ENCODE measurements at places on chromosomes 1 and 21.
A peak's percentile ranks its signal among the peaks of the same experiment; 100 is the strongest.

DNA sequence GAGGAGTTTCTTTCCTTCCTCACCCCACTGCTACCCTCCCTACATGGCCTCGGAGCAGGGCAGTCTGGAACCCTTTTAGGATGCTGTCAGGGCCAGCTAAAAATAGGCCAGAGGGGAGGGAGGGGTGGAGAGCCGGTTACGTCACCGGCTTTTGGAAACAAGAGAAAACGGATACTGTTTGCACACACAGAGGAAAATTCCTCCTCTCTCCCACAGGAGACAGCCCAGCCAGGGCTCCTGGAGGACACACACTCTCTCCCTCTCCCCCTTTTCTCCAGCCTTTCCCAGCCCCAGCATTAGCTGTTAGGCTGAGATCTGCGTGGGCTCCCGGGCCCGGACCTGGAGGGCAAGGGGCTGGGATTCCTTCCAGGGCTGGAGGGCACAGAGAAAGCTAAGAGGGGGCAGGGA lies 20.0 kb upstream of the ALDH4A1 start:
- DNase-seq, result peak; percentile 71

DNA sequence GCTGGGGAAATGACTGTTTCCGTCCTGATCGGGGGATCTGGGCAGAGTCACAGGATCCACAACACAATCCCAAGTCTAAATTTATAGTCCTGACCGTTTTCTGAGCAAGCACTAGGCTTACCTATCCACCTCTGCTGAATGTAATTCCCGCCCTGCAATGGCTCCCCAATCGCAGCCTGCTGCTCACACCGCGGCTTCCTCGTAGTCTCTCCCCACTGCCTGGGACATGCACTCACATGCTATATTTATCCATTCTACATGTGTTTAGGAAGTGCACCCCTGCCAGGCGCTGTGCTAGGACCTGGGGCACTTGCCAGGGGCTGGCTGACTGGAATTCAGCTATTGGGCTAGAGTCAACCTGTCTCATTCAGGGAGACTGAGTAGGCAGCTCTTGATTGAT lies 246.6 kb upstream of the CSF3R start:
- DNase-seq, result no peak

DNA sequence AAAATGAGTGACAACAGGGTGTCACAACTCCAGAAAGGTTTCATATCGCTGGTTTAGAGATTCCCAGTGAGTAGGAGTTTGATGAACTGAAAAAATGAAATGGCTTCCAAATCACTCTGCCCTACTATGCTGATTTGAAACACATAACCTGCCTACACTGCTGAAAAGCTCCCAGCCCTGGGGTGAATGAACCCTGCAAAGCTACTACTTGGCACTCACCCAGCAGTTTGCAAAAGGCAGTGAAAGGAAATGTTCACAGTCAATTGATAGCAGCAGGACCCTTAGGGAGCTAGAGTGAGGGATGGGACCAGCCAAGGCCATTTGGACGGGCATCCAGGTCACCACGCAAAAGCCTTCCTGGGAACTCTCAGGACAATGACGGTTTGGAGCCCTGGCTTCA lies 44.4 kb upstream of the SRP9 start:
- DNase-seq, result no peak

GRCh38 chr1:114627107-114627506 lies 42.7 kb downstream of the DENND2C start:
- no peak for DNase-seq

DNA sequence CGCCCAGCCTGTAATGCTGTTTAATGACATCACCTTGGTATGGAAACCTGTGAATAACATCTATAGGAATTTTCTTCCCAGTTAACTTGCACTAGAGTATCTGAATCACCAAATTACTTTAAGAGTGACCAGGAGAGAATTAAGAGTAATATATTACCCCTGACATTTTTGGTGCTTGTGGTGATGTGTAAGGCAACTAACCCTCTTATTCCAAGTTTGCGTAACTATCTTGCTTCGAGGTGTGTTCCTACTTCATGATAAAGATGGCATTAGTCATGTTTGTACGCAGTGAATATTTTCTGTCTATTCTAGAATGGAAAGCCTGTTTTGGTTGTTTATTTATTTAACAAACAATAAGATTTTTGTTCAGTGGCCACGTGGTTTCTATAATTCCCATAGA lies 131.3 kb downstream of the ZP4 start:
- DNase-seq, result peak; percentile 86

GRCh38 chr1:66402194-66402593 lies 131.8 kb upstream of the SGIP1 start:
- no peak for DNase-seq

DNA sequence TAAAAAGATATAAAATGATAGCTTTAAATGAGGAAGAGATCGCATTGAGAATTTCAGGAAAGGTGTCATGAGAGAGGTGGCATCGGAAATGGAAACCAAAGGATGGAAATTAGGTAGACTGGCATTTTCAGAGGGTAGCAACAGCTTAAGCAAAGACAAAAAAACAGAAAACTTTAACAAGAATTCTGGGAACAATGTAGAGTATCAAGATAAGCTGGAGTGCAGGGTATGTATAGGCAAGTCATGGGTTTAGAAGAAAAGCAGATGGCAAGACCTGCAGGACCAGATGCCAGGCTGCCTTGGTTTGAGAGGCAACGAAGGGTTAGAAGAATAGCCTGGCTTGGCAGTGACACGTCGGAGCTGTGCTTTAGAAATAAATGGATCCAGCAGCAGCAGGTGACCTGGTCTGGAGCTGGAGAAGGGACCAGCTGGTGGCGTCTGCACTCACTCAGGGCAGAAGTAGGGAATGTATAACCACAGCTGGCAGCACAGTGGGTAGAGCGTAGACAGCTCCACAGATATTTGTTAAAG lies 149.4 kb upstream of the TIAM1 start:
- no peak for DNase-seq

DNA sequence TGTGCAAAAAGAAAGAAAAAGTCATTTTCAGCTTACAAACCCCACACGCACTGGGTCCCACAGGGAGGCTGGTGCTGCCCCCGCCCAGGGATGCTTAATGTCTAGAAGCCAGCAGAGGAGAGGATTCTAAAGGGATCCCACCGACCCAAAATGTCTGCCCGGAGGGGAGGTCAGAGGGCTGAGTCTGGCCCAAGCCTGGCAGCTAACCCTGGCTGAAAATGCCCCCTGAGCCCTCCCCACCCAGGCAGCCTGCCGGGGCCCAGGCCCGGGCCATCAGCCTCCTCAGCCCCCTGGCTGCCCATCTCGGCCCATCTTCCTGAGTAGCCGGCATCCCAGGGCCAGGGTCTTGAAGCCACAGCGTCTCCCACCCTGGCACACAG lies 33.5 kb downstream of the ACOT7 start:
- DNase-seq, result no peak

DNA sequence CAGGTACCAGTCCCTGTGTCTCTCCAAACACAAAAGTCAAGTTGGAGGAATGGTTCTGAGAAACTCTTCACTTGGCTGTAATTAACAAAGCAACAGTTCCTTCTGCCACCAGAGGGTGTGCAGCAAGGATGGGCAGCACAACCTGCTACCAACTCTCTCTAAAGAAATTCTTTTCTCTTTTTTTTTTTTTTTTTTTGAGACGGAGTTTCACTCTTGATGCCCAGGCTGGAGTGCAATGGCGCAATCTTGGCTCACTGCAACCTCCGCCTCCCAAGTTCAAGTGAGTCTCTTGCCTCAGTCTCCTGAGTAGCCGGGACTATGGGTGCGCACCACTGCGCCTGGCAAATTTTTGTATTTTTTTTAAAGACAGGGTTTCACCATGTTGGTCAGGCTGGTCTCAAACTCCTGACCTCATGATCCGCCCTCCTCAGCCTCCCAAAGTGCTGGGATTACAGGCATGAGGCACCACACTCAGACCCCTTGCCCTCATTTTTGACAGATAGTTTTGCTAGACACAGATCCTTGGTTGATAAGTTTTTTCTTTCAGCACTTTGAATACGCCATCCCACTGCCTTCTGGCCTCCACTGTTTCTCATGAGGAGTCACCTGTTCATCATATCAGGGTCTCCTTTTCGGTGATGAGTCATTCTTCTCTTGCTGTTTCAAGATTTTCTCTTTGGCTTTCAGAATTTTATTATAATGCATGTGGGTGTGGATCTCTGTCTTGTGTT lies 12.1 kb upstream of the DEGS1 start:
- DNase-seq, result peak; percentile 48

DNA sequence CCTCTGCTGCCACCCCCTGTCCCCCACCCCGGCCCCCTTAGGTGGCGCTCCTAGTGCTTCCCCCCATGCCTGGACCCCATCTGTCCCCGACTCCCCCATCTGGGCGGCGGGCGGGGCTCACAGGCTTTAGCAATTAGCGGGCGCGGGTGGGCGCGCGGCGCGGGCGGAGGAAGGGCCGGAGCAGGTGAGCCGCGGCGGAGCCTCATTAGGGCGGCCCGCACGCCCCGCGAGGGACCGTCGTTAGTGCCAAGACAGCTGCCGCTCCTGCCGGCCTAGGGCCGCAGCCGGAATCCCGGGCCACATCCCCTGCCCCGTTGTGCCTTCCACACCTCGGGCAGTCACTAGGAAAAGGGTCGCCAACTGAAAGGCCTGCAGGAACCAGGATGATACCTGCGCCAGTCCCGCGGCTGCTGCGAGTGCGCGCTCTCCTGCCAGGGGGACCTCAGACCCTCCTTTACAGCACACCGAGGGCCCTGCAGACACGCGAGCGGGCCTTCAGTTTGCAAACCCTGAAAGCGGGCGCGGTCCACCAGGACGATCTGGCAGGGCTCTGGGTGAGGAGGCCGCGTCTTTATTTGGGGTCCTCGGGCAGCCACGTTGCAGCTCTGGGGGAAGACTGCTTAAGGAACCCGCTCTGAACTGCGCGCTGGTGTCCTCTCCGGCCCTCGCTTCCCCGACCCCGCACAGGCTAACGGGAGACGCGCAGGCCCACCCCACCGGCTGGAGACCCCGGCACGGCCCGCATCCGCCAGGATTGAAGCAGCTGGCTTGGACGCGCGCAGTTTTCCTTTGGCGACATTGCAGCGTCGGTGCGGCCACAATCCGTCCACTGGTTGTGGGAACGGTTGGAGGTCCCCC lies 7.6 kb downstream of the OLIG2 start:
- DNase-seq, result no peak

DNA sequence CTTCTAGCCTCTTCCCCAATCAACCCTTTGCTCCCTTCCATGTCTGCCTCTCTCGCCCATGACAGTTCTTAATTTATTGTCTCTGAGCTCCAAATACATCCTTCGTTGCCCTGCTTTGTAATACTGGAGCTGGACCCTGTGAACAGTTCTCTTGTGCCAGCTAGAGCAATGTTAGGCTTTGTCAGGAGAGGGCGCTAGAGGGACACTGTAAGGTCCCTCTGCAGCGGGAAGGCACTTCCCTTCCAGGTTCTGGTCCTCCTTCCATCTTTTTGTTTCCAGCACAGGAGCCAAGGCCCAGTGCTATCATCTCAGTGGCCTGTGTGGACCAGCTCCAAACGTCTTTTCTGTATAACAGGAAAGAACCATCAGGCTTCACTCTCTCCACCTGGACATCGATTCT lies 95.9 kb downstream of the PTPRU start:
- DNase-seq, result peak; percentile 56

GRCh38 chr1:27318136-27318535 lies 3.8 kb upstream of the TMEM222 start:
- no peak for DNase-seq

- DNase-seq, result no peak
These were observed 57.6 kb downstream of the MAN1C1 start for GRCh38 chr1:25673962-25674806.

- no peak for DNase-seq
These were observed 41.9 kb downstream of the ACP6 start for GRCh38 chr1:147628441-147628840.

DNA sequence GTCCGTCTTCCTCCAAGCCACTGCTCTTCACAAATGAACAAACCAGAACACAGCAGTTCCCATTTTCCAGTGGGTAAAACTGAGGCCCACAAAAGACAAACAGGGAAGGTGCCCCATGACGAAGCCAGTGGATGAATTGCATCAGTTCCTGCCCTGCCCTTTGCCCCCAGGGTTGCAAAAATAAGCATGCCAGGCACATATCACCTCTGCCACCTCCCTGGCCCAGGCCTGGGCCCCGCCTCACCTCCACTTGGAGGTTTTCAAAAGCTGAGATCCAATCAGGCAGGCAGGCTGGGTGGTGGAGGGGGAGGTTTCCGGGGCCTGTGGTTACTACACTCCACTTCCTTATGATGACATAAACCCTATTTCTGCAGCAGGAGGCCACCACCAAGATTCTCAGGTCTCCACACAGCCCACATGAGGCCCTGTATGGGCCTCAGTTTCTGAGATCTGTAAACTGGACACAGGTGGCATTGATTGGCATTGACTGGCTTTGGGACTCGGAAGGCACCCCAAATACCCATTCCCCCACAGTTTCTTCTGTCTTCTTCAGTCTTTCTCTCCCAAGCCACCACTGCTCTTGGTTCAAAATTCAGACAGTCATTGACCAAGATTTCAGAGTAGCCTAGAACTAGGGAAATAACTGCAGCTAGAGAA lies 4.1 kb downstream of the KIF21B start:
- peak; percentile 66 for DNase-seq

DNA sequence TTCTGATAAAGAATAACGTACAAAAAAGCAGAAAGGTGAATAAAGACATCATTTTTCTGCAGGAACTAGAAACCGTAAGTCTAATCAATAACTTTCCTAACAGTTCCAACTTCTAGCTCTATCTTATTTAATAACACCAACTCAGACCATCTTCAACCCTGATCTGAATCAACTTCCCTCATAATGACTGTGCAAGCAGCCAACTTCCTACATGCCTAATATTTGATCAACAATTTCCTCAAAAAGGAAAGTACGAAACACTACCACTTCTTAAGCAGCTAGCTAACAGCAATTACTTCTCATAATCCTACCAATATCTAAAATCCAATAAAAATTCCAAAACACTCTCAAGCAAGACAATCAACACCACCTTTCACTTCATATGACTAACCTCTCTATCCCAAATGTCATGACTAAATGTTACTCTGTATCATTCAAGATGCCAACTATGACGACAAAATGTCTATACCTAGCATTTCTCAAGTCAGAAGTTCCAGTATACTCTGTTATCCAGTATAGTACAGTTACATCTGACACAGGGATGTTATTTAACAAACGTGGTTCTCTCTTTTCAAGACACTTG lies 1.7 kb downstream of the COP1 start:
- peak; percentile 49 for DNase-seq

- no peak for DNase-seq
These were observed 234.3 kb upstream of the TMEM51 start for GRCh38 chr1:14919289-14919688.
